AG04449 (cell line): ENCODE measurements at places on chromosomes 5 and 9.

- peak; percentile 90 for DNase-seq
Observed at GRCh38 chr5:169803077-169803981, 166.3 kb downstream of the DOCK2 start.

GRCh38 chr5:116296335-116297072 lies 211.7 kb downstream of the COMMD10 start:
- no peak for DNase-seq

- DNase-seq: no peak
Observed at GRCh38 chr5:145407300-145408047, 427.7 kb downstream of the PRELID2 start.

DNA sequence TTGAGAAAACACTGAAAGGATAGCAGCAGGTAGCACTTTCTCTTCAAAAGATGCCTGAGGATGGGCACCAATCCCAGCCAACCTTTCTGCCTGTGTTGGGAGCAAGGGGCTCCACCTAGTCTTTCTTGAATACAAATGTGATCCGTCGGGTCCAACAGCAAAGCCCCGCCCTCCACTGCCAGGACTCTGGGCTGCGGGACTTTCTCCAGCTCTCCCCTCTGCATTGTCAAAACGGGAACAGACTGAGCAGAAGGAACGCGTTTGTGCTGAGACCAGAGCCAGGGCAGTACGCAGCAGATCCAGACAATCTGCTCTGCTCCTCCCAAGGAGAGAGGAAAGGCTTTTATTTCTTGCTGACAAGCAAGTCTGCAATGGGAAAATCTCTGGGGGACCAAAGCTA lies 139.7 kb downstream of the SEC61B start:
- no peak for DNase-seq

DNA sequence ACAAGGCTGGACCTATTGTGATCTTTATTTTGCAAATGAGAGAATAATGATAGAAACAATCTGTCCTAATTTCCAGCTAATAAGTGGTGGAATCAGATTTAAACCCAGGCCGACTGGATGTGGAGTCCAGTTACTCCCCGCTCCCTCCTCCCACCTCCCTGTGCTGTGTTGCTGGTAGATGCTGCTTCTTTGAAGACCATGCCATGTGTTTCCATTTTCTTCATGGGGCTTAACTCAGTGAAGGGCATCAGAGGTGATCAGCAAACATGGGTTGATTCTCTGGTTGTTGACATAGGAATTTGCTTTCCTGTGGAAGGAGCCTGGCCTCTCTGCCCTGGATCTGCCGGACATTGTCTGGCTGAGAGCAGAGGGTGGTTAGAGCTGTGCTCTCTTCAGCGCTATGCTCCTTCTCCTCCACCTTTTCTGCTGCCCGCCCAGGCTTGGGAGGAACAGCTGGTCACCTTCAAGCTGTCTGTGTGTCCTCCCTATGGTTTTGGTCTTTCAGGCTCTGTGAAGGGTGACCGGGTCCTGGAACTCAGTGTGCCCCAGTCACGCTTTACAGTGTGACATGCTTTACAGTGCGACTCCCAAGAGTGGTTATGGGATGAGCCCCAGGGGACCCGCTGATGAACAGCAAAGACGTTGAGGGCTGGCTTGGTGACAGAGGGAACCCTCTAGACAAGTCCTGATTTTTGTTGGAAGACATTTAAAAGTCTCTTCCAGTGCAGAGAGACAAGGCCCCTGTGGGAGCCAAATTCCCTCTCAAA lies 68.4 kb upstream of the RPS23 start:
- DNase-seq: no peak

GRCh38 chr5:4093970-4094369 lies 498.3 kb downstream of the IRX1 start:
- DNase-seq: no peak

- peak; percentile 98 for DNase-seq
Observed at GRCh38 chr5:38871790-38872551, 26.2 kb downstream of the OSMR start.

- no peak for DNase-seq
Observed at GRCh38 chr9:97809666-97810344, 43.2 kb upstream of the FOXE1 start.

- DNase-seq: no peak
Observed at GRCh38 chr5:56095579-56096102, 100.9 kb upstream of the IL6ST start.

GRCh38 chr5:180116077-180116999 lies 44.8 kb upstream of the RNF130 start:
- no peak for DNase-seq

- DNase-seq: no peak
Observed at GRCh38 chr9:114674798-114675540, 7.0 kb downstream of the TEX48 start.

DNA sequence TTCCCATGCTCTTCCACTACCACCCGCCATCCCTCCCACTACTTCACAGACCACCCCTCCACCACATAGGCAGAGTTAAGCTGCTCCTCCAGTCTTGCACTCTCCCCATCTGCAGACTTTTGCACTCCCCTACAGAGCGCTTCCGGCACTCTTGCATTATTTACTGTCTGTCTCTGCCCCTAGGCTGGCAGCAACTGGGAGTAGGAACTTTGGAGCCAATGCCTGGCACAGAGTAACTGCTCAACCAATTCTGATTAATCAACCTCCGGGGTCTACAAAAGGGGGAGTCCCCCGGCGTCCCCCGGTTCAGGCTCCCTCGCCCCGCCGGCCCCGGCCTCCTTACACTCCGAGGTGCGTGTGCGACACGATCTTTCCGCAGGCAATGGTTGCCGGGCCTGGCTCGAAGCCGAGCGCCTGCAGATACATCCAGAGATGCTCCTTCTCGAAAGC lies 498 bp downstream of the HAUS6 start:
- DNase-seq: no peak

- no peak for DNase-seq
Observed at GRCh38 chr9:115597330-115597895, 479.5 kb upstream of the TNC start.
